ENCODE measurements at places on chromosomes 12 and 14. TPM values are rescaled to one million over a fixed set of nuclear protein-coding genes. Genes with fewer than 3 reads are reported as not detected.

DNA sequence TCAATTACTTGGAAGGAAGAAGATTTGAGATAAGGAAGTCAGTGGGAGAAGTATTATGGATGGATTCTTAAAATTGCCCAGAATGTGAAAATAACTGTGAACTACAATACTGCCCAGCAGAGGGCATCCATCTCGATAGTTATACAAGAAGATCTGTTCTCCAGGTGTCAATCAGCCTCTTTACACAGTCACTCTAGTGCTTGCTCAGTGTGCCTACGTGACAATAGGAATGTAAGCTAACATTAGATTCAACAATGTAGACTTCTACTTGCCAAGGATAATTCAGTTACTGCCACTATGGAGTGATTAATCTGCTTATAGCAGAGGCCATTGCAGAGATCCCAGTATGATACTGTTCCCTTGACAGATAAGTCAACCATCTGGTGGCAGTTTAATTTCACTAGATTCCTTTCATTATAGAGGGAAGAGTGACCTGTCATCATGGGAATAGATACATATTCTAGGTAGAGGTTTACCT, 10.6 kb upstream of the MAP4K5 start:
- no peaks in the 10 kb centered on the region for H3K27me3 ChIP-seq
- no peak overlapping the region for H3K4me3 ChIP-seq
- peak overlapping the region; percentile 72 for H3K27ac ChIP-seq
- peak; percentile 58 for DNase-seq

DNA sequence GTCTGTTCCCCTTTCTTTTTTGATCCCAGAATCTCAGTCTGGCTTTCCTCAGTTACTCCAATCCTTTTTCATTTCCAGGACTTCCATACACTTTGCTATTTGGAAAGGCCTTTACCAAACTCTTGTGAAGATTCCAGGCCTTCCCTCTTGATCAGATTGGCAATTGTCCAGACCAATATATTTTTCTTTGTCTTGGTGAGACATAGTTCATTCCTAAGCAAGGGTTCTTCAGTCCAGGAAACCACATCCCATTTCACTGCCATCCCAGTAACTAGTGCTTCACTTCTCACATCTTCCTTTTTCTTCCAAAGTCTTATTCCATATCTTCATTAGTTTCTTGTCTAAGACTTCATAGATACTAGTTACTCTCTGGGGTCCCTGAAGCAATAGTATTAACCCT, 2.1 kb upstream of the PTPRQ start:
- no peak overlapping the region for H3K4me3 ChIP-seq
- H3K27me3 ChIP-seq = no peaks in the 10 kb centered on the region
- H3K36me3 ChIP-seq = no peaks in the 10 kb centered on the region

DNA sequence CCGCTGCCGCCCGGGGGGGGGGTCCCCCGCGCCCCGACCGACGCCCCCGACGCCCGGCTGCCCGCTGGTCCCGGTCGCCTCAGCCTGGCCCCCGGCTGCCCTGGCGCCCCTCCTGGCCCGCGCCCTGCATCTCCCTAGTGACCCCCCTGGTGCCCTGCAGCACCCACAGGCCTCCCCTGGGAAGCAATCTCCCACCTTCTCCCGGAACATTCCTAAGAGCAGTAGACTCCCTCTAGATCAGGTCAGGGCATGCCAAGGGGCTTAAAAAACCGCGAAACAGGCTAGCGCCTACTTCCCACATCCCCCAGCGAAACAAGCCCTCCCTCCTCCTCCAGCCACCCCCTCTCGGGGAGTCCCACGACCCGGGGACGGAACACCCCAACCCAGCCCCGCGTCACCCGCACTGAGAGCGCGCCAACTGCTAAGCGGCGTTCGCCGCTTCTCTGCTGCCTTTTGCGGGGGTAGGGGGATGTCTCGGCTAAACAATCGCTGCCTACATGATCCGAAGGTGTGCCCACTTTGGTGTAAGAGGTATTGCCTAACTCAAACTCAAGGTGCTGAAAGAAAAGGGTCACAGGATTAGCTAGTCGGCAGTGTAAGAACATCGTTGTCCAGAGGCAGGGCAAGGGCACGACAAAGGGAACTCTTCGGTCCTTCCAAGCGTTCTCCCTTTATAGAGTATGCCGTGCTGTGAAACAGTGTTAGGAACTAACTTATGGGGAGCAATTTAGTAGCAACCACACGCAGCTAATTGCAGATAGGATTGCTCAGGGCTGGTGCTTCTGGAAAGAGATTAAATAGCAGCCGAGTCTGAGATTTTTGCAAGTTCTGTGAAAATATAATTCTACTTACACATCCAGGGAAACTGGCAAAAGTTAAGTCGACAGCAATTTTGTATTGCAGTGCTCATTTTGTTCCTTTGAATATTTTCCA, 619 bp upstream of the NTN4 start:
- peaks cover 6% of the 10 kb centered on the region for H3K4me1 ChIP-seq
- H3K27me3 ChIP-seq = peaks cover 50% of the 10 kb centered on the region
- no peak overlapping the region for H3K27ac ChIP-seq
- peak; percentile 39 for DNase-seq

LTBP2 gene
- 0.04 TPM for total RNA-seq

Data from activated CD4-positive, alpha-beta T cell treated with anti-CD3 and anti-CD28 coated beads for 36 hours (primary cell).